ENCODE measurements at places on chromosomes 12 and 14.

DNA sequence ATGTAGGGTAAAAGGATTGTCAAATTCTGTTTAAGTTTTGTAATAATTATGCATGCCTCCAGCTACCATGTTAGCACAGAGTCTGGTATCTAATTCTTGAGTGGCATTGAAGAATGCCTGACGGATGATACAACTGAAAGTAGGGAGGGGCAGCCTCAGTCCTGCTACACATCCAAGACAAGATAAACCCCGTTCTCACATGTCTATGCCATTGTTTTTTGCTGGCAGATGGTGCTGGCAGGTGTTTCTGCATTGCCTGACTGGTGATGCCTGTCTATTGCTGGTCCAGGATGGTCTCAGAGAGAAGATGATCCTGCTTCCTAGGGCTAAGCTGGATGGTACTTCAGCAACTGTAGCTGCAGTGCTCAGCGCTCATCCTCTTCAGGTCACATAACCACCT, 245.8 kb upstream of the NAV3 start:
- DNase-seq: no peak

- DNase-seq: no peak
Measured at GRCh38 chr12:62754706-62755105, 180.2 kb downstream of the PPM1H start.

GRCh38 chr12:20716037-20716436, 20.9 kb downstream of the SLCO1C1 start:
- no peak for DNase-seq

DNA sequence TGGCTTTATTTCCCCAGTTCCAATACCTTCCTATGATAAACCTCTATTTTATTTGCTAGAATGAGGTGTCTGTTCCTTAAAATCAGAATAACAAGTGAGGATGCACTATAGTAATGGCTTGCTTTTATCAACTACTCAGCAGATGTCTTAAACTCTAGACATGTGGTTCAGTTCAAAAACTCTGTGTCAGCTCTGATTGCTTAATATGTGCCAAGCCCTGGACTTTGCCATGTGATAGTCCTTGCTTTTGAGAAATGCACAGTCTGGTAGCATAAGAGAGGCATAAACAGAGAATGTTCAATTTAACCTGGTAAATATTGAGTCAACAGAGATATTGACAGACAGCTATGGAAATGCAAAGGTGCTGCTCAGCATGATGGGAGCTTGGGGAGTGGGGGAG, 254.8 kb downstream of the PDZRN4 start:
- no peak for DNase-seq

DNA sequence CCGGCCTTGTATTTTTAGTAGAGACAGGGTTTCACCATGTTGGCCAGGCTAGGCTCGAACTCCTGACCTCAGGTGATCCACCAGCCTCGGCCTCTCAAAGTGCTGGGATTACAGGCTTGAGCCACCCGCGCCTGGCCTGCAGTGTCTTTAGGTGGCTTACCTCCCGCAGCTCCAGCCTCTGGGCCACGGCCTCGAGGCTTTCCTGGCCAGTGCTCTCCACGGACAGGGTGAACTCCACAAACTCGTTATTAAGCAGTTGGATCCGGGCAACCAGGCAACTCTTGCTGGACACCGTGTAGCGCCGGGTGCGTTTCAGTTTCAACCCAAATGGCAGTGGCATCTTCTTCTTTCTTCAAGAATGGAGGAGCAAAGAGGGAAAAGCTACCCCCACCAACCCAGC, 4.7 kb downstream of the PTPN21 start:
- DNase-seq: no peak

- no peak for DNase-seq
Measured at GRCh38 chr14:54219261-54220070, 177.3 kb upstream of the CDKN3 start.

GRCh38 chr14:75823334-75823733, 158.5 kb downstream of the TGFB3 start:
- DNase-seq: no peak

- no peak for DNase-seq
Measured at GRCh38 chr14:51211149-51211548, 28.9 kb upstream of the TMX1 start.

DNA sequence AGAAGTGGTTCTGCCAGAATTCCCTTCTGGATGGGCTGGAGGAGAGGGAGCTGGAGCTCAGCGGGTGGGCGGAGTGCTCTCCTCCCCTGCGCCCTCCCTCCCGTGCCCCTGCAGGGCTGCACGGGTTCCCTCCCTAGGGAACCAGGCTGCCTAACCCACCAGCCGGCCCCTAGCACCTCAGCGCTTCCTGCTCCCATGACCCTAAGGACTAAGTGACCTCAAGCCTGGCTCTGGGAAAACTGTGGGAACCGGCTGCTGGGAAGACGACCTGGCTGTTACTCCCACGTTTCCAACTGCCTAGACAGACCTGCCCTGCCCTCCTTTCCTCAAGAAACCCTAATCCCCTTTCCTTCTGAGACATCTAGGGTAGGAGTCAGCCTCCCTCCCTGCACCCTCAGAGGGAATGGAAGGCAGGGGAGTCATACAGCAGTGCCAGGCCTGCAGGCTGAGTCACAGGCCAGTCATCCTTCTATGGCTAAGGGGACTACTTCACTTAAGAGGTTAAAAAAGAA, 31.5 kb downstream of the SLC6A12 start:
- DNase-seq: no peak

- DNase-seq: no peak
Measured at GRCh38 chr14:20743556-20743955, 2.1 kb upstream of the EDDM3A start.

DNA sequence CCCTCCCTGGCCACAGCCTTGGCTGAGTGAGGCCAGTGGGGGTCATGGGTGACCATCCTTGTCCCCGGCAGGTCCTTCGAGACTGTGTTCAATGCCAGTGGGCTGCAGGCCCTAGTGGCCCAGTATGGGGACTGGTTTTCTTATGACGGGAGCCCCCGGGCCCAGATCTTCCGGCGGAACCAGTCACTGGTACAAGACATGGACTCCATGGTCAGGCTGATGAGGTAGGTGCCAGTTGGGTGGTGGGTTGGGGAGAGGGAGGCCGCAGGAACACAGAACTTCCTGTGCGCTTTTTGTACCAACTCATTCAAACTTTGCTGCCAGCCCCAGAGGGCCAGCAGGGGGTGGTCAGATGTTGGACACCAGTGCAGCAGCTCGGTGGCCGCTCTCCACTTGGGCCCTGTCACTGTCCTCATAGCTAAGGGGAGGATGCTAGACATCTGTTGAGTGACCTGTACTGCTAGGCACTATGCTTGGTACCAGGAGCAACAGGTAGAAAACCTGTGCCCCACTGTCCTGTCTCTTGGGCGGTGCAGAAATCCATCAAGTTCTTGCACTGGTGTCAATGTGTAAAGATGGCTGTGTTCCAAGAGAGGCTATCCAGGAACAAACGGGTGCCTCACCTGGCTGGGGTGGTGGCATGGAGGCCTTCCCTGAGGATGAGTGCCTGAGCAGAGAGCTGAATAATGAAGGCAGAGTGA, 16.7 kb downstream of the SDS start:
- no peak for DNase-seq

DNA sequence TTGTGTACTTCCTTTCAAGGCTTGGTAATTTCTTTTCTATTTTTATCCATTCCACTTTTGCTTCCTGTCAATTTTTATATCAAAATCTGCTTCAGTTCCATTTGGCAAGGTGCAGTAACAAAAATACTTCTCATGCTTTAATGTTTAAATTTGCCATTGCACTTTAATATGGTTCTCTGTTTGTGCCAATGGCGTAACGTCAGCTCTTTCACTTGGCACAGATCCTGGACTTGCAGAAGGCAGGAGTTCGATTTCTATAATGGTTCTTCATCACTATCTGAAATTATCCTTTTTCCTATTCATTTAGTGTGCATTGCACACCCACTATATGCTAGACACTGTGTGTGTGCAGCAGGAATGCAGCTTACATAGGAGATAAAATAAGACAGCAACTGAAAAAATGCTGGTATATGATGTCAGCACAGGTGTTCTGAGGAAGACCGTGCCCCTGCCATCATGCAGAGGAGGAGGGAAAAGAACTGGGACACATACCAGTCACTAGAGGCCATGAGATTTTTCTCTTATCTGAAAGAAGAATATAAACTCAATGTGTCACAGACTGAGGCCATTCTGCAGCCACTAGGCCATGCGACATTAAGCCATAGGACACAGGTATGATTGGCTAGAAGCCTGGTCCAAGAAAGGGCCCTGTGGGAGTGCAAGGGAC, 298.2 kb downstream of the RPAP3 start:
- DNase-seq: no peak

DNA sequence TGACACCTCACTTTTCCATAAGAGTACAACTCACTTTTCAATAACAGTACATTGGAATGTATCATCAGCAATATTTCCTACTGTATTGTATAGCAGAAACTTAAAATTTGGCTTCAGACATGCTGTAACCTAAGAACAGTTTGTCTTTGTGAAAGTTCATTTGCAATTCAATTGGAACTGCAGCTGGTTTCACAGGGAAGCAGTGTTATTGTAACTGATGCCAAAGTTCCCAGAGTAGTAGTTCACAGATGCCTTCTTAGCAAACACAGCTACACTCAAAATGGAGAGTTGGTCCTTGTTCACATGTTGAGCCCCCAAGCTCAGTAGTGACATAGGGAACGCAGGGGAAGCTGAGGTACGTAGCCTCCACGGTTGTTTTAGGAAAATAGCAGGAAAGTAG, 23.3 kb downstream of the PPP1R36 start:
- no peak for DNase-seq

- DNase-seq: no peak
Measured at GRCh38 chr12:45439039-45439438, 223.1 kb downstream of the ANO6 start.

GRCh38 chr12:53235742-53236442, 3.9 kb upstream of the RARG start:
- DNase-seq: no peak

DNA sequence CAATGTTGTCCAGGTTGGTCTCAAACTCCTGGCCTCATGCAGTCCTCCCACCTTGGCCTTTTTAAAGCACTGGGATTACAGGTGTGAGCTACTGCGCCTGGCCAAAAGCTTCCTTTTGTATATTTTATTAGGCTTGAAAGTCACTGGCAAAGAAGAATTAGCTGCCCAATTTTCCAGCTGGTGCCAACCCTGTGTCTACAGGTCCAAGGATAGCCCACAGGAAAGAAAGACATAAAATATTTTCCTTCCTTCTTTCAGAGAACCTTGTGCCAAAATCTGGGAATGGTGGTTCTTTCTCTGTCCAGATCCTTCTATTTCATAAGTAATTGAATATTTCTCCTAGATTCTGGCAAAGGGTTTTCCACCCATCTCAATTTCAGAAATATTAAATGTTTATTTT, 84.1 kb downstream of the NUMB start:
- no peak for DNase-seq

GRCh38 chr14:81504864-81505263, 28.8 kb downstream of the SEL1L start:
- no peak for DNase-seq

- no peak for DNase-seq
Measured at GRCh38 chr14:34161351-34162082, 210.6 kb upstream of the EGLN3 start.

- no peak for DNase-seq
Measured at GRCh38 chr12:116726694-116727093, 11.2 kb downstream of the SPRING1 start.

GRCh38 chr14:75863221-75863620, 118.6 kb downstream of the TGFB3 start:
- no peak for DNase-seq

DNA sequence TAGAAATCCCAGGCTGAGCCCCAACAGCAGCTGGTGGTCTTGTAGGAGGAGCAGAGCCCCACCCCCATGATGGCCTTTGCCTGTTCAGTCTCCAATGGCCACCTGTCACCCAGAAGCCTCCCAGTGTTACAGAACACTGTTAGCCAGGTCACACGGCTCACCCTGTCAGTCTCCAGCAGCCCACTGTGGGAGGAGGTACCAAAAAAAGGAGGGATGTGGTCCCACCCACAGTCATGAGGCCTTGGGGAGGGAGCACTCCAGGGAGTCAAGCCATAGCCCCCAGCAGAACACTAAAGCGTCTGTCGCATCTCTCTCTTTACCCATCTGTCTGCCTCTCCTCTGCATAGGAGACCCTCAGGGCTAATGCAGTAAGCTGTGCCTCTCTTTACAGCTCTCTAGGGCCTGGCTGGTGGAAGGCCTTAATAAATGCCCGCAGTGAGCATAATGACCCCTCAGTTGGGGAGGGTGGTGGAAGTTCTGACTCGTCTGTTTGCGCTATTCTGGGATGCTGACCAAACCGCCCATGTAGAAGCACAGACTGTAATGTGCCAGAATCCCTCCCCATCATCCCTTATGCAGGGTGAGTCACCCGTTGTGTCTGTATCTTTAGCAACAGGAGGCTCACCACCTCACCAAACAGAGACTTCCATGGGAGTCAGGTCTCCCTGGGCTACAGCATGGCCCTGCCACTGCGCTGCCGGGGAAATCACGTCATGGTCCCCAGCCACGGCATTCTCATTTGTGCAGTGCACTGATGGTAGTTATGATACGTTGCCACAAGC, 14.6 kb downstream of the C14orf132 start:
- no peak for DNase-seq

DNA sequence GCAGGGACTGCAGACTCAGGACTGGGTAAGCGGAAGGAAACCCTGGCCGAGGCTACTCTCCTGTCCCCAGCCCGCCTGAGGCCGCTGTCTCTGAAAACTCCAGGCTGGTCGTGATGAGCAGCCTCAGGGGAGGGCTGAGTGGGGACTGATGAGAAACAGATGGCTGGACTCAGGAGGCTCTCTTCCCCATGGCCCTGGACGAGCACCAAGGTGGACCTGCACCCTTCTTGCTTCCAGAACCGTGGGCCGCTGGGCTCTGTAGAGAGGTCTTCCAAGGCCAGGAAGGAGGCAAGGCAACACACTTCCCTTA, 1.1 kb downstream of the TEX22 start:
- DNase-seq: no peak

DNA sequence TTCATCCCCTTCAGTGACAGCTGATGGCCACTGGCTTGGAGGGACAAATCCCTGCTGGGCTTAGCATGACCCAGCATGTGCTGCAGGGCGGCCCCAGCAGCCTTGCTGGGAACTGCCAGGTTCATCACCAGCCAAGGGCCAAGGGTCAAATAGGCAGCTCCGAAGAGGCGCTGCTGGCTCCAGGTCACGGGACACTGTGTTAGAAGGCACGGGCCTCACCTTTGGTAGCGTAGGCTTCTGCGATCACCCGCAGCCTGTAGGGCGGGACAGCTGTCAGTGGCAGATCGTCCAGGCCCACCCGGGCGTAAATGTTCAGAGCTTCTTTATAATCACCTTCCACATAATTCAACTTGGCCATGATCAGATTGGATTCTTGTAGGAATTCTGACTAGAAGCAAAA, 35.7 kb downstream of the TTC7B start:
- no peak for DNase-seq

- DNase-seq: no peak
Measured at GRCh38 chr14:28102814-28103213, 663.8 kb upstream of the FOXG1 start.

DNA sequence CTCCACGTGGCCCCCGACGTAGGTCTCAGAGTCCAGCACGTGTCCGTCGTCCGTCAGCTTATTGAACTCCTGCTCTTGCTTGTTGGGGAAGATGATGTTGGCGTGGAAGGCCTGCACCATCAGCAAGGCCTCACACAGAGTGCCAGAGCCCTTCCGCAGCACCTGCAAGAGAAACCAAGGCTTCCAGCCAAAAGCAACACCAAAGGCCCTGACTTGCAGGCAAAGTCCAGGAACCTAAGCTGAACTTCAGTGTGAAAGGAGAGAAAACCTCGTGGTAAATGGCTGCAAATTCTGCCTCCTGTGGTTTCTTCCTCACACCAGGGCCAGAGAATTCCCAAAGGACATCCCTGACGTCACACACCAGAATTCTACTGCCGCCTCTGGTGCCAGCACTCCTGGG, 14.5 kb downstream of the POLE start:
- DNase-seq: no peak

GRCh38 chr12:65192963-65193516, 23.7 kb downstream of the LEMD3 start:
- no peak for DNase-seq

Measured in GM12892 (cell line).